ENCODE measurements at places on chromosomes 1 and 21.
A peak's percentile ranks its signal among the peaks of the same experiment; 100 is the strongest.

GRCh38 chr21:16258844-16259611 is 529.2 kb downstream of the USP25 start:
- no peak for DNase-seq
- H3K27ac ChIP-seq = no peak overlapping the region
- H3K27me3 ChIP-seq = no peaks in the 10 kb centered on the region
- H3K4me1 ChIP-seq = no peaks in the 10 kb centered on the region
- H3K4me3 ChIP-seq = no peak overlapping the region
- no peaks in the 10 kb centered on the region for H3K36me3 ChIP-seq

DNA sequence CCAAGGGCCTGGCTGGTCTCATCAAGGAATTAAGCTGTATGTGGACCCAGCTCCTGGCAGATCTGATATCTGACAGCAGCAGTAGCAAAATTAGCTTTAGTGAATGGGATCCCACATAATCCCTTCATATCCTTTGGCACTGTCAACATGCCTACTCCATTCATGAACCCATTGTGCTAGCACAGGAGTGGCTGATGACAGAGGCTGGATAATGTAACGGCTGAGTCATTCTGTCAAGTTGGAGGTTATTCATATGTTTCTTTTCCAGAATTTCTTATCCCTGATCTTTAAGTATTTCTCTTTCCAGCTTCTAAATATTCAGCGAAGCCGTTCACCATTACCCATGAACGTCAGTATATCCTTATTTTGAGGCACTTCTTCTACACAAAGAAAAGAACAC is 84.3 kb downstream of the EXTL2 start:
- no peaks in the 10 kb centered on the region for H3K4me1 ChIP-seq
- DNase-seq = no peak
- H3K27me3 ChIP-seq = no peaks in the 10 kb centered on the region
- no peaks in the 10 kb centered on the region for H3K36me3 ChIP-seq

DNA sequence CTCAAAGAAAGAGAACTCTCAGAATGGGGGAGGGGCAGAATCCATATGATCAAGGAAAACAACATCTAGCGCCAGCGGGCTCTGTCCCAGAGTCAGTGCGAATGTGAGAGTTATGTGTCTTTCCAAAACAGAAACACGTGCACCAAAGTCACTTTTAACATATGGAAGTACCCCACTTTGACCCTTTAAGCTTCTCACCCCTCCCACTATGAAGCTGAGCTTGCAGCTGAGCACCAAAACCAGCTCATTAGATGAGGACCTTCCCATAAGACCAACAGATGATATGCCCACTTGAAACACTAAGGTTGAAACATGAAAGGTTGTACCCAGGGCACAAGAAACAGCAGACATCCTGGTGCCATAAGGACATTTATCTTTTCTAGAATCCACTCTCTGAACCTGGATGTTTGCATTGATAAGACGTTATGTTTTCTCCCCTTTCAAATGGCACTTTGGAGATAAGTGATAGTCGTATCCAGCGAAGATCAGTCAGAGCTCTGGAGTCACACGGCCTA is 171.0 kb downstream of the TGFBR3 start:
- DNase-seq = no peak
- no peaks in the 10 kb centered on the region for H3K36me3 ChIP-seq
- no peak overlapping the region for H3K4me3 ChIP-seq
- no peaks in the 10 kb centered on the region for H3K27me3 ChIP-seq
- no peak overlapping the region for H3K27ac ChIP-seq

DNA sequence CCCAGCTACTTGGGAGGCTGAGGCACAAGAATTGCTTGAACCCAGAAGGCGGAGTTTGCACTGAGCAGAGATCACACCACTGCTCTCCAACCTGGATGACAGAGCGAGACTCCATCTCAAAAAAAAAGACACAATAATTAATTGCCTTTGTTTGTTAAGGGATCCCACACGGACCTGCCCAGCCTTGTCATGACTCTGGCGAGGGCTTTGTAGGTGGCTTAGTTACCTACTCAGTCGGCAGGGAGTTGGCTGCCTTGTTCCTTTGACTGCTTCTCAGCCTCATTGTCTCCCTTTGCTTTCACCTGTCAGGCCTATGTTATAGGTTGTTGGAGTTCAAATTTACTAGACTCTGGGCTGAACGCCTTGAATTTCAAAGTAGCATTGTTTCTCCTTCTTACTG is 82.0 kb downstream of the UBE4B start:
- H3K4me1 ChIP-seq = no peaks in the 10 kb centered on the region
- H3K36me3 ChIP-seq = peaks cover 44% of the 10 kb centered on the region
- no peak overlapping the region for H3K4me3 ChIP-seq
- no peaks in the 10 kb centered on the region for H3K27me3 ChIP-seq

- H3K27ac ChIP-seq = no peak overlapping the region
- no peak overlapping the region for H3K4me3 ChIP-seq
- no peak for DNase-seq
- H3K36me3 ChIP-seq = no peaks in the 10 kb centered on the region
- H3K27me3 ChIP-seq = peaks cover 3% of the 10 kb centered on the region
These were observed 35.6 kb downstream of the NGF start for GRCh38 chr1:115302390-115302961.

DNA sequence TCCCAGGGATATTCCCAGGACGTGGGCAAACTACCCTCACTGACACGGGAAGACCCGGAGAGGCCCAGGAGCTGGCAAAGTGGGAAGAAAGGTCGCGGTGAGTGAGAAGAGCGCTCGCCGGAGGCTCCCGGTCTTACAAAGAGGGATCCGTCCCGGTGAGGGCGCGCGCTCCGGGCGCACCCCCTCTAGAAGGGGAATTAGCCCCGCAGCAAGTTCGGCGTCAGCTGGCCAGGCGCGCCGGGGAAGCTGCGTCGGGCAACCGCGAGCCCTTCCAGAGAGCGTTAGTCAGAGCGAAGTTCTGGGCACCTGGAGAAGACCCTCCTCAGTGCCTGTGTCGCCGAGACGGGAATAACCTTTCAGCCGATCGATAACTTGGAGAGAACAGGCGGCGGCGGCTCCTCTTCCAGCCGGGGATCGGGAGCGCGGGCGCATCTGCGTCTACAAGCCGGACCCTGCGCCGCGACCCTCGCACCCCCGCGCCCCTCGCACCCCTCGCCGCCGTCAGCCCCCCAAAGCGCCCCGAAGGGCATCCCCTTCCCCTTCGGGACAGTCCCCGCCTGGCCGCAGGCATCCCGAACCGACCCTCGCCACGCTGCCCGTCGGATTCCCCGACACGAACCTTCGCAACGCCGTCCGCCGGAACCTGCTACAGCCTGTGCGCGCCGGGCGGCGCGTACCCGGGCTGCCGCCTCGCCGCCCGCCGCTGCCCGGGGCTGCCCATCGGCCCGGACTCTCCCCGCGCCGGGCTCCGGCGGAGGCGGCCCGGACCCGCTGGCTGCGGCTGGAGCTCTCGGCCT is 485 bp downstream of the SIPA1L2 start:
- H3K27ac ChIP-seq = peak overlapping the region; percentile 1
- peak overlapping the region; percentile 80 for H3K4me3 ChIP-seq
- H3K27me3 ChIP-seq = no peaks in the 10 kb centered on the region
- H3K36me3 ChIP-seq = no peaks in the 10 kb centered on the region
- peak; percentile 35 for DNase-seq
- peaks cover 42% of the 10 kb centered on the region for H3K4me1 ChIP-seq

DNA sequence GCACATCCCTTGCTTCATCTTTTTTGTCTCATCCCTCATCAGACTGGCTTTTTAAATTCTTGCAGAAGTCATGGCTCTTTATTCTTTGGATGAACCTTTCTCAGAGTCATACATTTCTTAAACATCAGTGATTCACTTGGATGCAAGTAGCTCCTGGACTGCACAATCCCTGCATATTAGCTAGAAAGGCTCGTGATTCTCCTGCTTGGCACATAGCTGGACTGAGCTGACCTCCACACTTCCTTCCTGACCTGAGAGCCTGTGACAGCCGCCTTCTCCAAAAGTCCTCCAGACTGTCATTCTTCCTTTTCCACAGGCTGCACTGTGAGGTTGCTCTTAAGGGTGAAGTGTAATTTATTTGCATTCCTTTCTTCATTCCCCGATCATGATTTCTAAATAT is 109.4 kb downstream of the RGL1 start:
- no peaks in the 10 kb centered on the region for H3K27me3 ChIP-seq
- no peaks in the 10 kb centered on the region for H3K36me3 ChIP-seq
- H3K27ac ChIP-seq = no peak overlapping the region

DNA sequence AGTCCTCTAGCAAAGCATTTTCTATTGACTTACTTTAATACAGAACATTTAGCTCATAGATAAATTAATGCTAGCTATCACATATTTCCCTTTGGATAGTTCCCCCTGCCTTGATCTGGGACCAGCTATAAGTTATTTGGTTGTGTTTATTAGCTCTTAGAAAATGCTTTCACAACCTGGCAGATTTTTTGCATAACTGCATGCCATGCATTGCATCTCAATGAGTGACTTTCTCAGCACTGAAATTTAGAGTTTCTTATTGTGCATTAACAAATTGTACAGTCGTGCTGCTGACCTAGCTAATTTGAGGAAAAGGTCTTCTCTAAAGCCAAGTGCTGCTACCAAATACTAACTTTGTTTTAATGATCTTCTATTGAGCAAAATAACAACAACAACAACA is 164.8 kb downstream of the PLPPR5 start:
- no peak for DNase-seq
- H3K36me3 ChIP-seq = no peaks in the 10 kb centered on the region
- H3K27ac ChIP-seq = no peak overlapping the region
- no peak overlapping the region for H3K4me3 ChIP-seq

- DNase-seq = no peak
- no peaks in the 10 kb centered on the region for H3K27me3 ChIP-seq
- H3K27ac ChIP-seq = no peak overlapping the region
- peaks cover 13% of the 10 kb centered on the region for H3K36me3 ChIP-seq
- no peak overlapping the region for H3K4me3 ChIP-seq
These were observed 7.7 kb downstream of the NENF start for GRCh38 chr1:212440419-212440818.

DNA sequence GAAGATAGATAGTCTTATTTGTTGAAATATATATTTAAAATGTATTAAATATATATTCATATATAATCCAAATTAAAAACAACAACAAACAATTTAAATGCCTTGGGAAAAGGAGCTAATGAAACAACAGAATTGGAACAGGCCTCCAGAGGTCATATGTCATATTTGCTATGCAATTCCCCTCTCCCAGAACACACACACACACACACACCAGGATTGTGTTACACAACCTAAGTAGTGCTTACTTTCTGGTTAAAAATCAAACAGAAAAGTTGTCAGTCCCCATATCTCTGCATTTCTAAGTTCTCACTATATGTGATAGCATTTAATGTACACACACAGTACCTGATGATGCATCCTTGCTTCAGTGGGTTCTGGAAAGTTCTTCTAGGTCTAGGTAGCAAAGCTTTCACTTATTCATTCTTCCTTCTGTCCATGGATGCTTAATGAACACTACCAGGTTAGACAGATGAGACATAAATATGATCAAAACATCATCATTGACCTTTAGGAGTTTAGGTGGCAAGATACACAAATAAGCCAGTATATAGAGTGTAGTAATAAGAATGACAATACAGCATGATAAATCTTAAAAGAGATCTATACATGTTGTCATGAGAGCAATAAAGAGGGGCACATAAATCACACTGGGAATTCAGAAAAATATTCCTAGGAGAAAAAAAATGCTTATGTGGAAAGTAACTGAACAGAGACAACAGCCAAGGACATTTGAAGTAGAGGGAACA is 662.8 kb downstream of the PTPRC start:
- H3K4me1 ChIP-seq = no peaks in the 10 kb centered on the region
- no peaks in the 10 kb centered on the region for H3K36me3 ChIP-seq
- H3K4me3 ChIP-seq = no peak overlapping the region
- no peak overlapping the region for H3K27ac ChIP-seq

GRCh38 chr1:167538657-167539056 is 14.9 kb downstream of the CREG1 start:
- H3K4me1 ChIP-seq = peaks cover 2% of the 10 kb centered on the region
- no peak overlapping the region for H3K27ac ChIP-seq
- H3K27me3 ChIP-seq = no peaks in the 10 kb centered on the region
- H3K36me3 ChIP-seq = 0 out of 2 replicates have a peak, but pooled peaks cover 4% of the 10 kb centered on the region
- H3K4me3 ChIP-seq = no peak overlapping the region
